Esophagus squamous epithelium (tissue), 5 donors: ENCODE measurements at places on chromosomes 2 and 18.

- no peaks in the 10 kb centered on the region for H3K27me3 ChIP-seq
- H3K4me3 ChIP-seq: no peak overlapping the region
- no peaks in the 10 kb centered on the region for H3K4me1 ChIP-seq
- peaks cover 10% of the 10 kb centered on the region for H3K36me3 ChIP-seq
Measured at GRCh38 chr2:172510548-172510947, 45.3 kb upstream of the PDK1 start.

- H3K4me3 ChIP-seq: no peak overlapping the region
- H3K27me3 ChIP-seq: no peaks in the 10 kb centered on the region
- no peak for DNase-seq
- H3K27ac ChIP-seq: no peak overlapping the region
- H3K36me3 ChIP-seq: no peaks in the 10 kb centered on the region
Measured at GRCh38 chr18:37452015-37452414, 113.6 kb downstream of the CELF4 start.

- H3K4me1 ChIP-seq: no peaks in the 10 kb centered on the region
- no peak overlapping the region for H3K27ac ChIP-seq
- H3K27me3 ChIP-seq: peaks cover 7% of the 10 kb centered on the region
- H3K4me3 ChIP-seq: no peak overlapping the region
Measured at GRCh38 chr2:71891155-71891554, 256.5 kb downstream of the CYP26B1 start.

- no peak overlapping the region for H3K27ac ChIP-seq
- no peaks in the 10 kb centered on the region for H3K4me1 ChIP-seq
- no peak for DNase-seq
- no peaks in the 10 kb centered on the region for H3K27me3 ChIP-seq
- no peak overlapping the region for H3K4me3 ChIP-seq
Measured at GRCh38 chr2:36351736-36352349, 3.7 kb upstream of the CRIM1 start.

DNA sequence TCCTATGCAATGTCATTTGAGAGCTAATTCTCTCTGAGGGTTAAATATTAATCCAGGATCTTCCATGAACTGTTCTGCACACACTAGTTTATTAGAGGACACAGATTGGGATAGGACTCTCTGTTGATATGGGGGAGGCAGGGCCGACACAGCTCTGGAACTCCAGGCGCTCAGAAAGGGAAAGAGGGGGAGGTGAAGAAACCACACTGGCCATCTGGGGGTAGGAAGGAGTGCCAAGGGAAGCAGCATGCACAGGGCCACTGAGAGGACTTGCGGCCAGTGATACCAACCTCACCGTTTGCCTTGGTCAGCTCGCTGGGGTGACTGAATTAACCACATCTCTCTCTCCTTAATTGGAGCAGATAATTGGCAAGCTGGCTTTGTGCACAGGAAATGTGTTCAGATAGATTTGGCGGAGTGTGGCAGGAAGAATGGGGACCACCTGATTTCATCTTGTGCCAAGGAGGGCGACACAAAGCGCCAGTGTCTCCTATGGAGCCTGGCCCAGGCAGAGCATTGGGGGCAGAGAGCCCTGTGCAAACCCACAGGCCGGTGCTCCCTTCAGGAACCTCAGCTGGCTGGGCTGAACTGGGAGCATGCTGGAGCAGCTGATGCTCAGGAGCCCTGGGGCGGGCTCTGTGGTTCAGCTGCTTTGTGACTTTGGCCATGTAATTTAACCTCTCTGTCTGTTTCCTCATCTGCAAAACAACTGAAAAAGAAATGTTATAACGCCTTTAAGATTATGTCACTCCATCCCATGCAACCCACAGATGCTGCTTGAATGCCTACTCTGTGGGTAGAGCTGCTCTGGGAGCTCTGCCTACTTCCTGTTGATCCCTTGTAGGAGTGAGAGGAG, 114.7 kb upstream of the STON1 start:
- H3K36me3 ChIP-seq: no peaks in the 10 kb centered on the region
- H3K27me3 ChIP-seq: no peaks in the 10 kb centered on the region
- no peak overlapping the region for H3K4me3 ChIP-seq

- H3K4me3 ChIP-seq: no peak overlapping the region
- no peaks in the 10 kb centered on the region for H3K27me3 ChIP-seq
- H3K4me1 ChIP-seq: no peaks in the 10 kb centered on the region
- H3K36me3 ChIP-seq: no peaks in the 10 kb centered on the region
- H3K27ac ChIP-seq: no peak overlapping the region
Measured at GRCh38 chr18:65516209-65516608, 234.6 kb upstream of the CDH7 start.

DNA sequence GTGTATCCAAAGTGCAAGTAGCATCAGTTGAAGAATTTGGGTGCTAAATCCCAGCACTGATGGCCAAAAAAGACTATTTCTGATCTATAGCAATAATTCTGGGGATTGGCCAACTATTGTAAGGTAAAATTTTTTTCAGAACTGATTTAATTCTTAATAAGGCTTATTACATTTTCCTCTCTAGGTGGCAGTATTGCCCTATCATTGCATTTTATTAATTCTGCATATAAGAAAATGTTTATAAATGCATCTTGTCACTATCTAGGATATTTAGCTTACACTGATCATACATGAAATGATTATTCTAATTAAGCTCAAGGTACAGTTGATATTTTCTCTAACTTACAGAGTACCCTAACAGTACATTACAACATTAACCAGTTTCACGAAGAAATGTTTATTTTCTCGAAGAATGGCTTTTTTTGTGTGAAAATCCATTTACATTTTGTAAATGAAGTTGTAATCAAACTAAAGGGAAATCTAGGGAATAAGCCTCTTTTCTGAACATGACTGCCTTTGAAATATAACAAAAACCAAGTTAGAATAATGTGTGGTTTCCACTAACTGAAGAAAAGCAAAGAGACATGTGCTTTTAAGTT, 11.0 kb downstream of the TTN start:
- no peak overlapping the region for H3K4me3 ChIP-seq
- H3K36me3 ChIP-seq: no peaks in the 10 kb centered on the region
- H3K27me3 ChIP-seq: no peaks in the 10 kb centered on the region
- DNase-seq: no peak
- no peaks in the 10 kb centered on the region for H3K4me1 ChIP-seq
- no peak overlapping the region for H3K27ac ChIP-seq

GRCh38 chr2:44137872-44138551, 30.7 kb upstream of the PPM1B start:
- DNase-seq: no peak

GRCh38 chr2:70069049-70069448, 18.2 kb upstream of the PCBP1 start:
- no peaks in the 10 kb centered on the region for H3K36me3 ChIP-seq
- no peaks in the 10 kb centered on the region for H3K27me3 ChIP-seq
- H3K4me1 ChIP-seq: peaks cover 19% of the 10 kb centered on the region
- H3K27ac ChIP-seq: peak overlapping the region; percentile 51

- H3K4me3 ChIP-seq: no peak overlapping the region
- no peak overlapping the region for H3K27ac ChIP-seq
- no peak for DNase-seq
- peaks cover 40% of the 10 kb centered on the region for H3K36me3 ChIP-seq
- peaks cover 27% of the 10 kb centered on the region for H3K4me1 ChIP-seq
- no peaks in the 10 kb centered on the region for H3K27me3 ChIP-seq
Measured at GRCh38 chr2:45987856-45988255, 309.4 kb upstream of the EPAS1 start.

DNA sequence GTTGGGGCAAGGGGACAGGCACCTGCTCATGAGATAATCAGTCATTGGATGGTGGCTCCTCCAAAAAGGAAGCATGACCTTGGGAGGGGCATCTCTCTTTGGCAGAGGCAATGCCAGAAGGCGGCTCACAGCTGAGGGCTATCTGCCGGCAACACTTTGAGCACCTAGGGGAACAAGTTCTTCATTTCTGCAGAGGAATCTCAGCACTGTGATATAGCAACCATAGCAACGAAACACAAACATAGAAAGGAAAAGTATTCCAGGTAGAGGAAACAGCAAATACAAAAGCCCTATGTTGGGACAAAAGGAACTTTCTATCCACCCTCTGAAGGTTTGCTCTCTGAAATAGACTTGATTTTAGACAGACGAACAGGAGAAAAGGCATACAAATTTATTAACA, 89.1 kb upstream of the NEDD4L start:
- no peak overlapping the region for H3K4me3 ChIP-seq
- H3K27me3 ChIP-seq: no peaks in the 10 kb centered on the region
- peaks cover 9% of the 10 kb centered on the region for H3K4me1 ChIP-seq
- no peak for DNase-seq
- no peak overlapping the region for H3K27ac ChIP-seq
- no peaks in the 10 kb centered on the region for H3K36me3 ChIP-seq

GRCh38 chr18:73593207-73593606, 554.4 kb downstream of the FBXO15 start:
- no peaks in the 10 kb centered on the region for H3K4me1 ChIP-seq
- no peak overlapping the region for H3K27ac ChIP-seq
- no peak overlapping the region for H3K4me3 ChIP-seq

GRCh38 chr2:29293830-29294438, 178.7 kb downstream of the CLIP4 start:
- H3K27ac ChIP-seq: no peak overlapping the region
- H3K4me3 ChIP-seq: no peak overlapping the region
- H3K4me1 ChIP-seq: no peaks in the 10 kb centered on the region
- H3K36me3 ChIP-seq: no peaks in the 10 kb centered on the region
- no peak for DNase-seq

GRCh38 chr2:157376041-157376440, 50.4 kb upstream of the ERMN start:
- no peak overlapping the region for H3K27ac ChIP-seq
- no peaks in the 10 kb centered on the region for H3K4me1 ChIP-seq
- no peaks in the 10 kb centered on the region for H3K36me3 ChIP-seq
- no peak overlapping the region for H3K4me3 ChIP-seq

DNA sequence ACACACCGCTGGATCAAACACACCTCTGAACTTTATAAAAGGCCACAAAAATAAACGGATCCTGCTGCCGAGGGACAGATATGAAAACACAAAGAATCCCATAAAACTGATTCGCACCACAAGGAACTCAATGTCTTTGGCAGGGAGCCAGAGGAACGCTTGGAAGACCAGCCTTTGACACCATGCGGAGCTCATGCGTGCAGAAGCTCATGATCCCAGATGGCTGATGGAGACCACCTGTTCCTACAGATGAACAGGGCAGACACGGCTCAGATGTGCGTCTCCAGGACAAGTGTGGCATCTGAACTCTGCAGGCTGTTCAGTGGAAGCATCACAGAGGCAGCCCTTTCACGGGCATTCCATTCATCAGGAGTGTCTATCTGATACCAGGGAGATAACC, 24.9 kb downstream of the COPS9 start:
- H3K4me3 ChIP-seq: no peak overlapping the region
- no peaks in the 10 kb centered on the region for H3K4me1 ChIP-seq
- no peak overlapping the region for H3K27ac ChIP-seq
- no peaks in the 10 kb centered on the region for H3K36me3 ChIP-seq
- DNase-seq: no peak

DNA sequence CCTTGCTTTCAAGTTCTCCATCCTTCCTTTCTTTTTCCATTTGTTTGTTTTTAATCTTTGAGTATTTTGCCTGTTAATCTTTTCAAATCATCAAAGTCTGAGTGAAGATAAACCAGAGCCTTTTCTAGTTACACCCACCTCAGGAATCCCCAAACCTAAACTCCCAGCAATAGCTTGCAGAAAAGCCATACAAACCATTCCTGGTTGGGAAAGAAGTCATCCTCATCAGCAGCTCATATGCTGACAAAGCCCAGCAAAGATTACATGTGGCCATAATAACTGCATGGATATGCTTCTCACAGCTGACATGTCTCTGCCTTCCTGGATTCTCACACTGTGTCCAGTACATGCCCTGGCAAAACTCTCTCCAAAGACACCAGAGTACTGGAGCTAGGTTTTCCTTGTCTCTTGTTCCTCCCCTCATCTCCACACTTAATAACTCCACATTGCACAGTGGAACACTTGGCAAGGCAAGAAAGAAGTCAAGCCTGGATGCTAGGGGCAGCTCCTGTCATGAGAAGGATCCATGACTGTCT, 126.4 kb upstream of the TLK1 start:
- no peak overlapping the region for H3K4me3 ChIP-seq
- H3K4me1 ChIP-seq: peaks cover 6% of the 10 kb centered on the region
- H3K36me3 ChIP-seq: no peaks in the 10 kb centered on the region
- no peak overlapping the region for H3K27ac ChIP-seq
- no peaks in the 10 kb centered on the region for H3K27me3 ChIP-seq

DNA sequence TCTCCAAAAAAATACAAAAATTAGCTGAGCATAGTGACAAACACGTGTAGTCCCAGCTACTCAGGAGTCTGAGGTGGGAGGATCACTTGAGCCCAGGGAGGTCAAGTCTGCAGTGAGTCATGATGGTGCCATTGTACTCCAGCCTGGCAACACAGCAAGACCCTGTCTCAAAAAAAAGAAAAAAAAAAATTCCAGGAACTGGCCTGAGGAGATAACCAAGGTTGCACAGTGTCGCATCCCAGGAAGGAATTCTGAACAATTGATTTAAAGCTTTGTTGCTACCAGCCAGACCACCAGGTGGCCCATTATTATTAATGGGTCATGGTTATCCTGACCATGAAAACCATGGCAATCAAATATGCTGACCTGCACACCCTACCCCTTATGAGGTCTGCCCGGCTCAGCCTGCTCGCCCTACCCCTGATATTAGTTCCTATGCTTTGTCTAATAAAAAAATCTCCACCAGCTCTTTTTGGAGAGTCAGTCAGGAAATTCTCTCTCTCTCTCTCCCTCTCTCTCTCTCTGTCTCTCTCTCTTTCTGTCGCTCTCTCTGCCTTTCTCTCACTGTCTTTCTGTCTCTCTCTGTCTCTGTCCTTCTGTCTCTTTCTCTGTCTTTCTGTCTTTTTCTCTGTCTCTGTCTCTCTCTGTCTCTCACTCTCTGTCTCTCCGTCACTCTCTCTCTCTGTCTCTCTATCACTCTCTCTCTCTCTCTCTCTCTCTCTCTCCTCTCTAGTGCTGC, 73.7 kb downstream of the NCAPH start:
- no peaks in the 10 kb centered on the region for H3K27me3 ChIP-seq
- peaks cover 4% of the 10 kb centered on the region for H3K4me1 ChIP-seq
- no peak overlapping the region for H3K27ac ChIP-seq
- no peaks in the 10 kb centered on the region for H3K36me3 ChIP-seq
- no peak overlapping the region for H3K4me3 ChIP-seq

- no peaks in the 10 kb centered on the region for H3K4me1 ChIP-seq
- no peaks in the 10 kb centered on the region for H3K36me3 ChIP-seq
- H3K4me3 ChIP-seq: no peak overlapping the region
Measured at GRCh38 chr2:205352593-205352992, 329.7 kb upstream of the NRP2 start.

DNA sequence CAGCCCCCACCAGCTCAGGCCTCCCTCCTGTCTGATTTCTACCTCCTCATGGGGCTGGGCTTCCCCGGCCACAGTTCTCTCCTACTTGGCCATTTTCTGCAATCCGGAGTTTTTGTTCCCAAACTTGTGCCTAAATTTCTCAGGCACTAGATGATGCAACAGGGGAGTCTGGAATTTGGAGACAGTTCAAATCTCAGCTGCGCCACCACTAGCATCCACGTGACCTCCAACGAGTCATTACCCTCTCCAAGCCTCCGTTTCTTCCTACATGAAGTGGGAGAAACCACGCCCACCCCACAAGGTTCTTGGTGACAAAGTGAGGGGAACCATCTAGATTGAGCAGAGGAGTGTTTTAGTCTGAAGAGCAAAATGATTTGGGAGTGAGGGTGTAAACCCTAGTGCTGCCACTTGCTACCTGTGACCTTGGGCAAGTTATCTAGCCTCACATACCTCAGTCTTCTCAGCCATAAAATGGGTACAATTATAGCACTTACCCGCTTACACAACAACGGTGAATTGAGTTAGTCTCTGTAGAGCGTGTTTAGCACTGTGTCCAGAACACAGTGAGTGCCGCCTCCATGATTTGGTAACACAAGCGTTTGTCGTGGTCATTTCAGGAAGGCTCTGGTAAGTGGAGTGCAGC, 61.4 kb upstream of the ASAP2 start:
- H3K36me3 ChIP-seq: no peaks in the 10 kb centered on the region
- H3K4me3 ChIP-seq: no peak overlapping the region
- DNase-seq: no peak
- H3K27me3 ChIP-seq: no peaks in the 10 kb centered on the region
- H3K27ac ChIP-seq: no peak overlapping the region
